ENCODE measurements at places on chromosomes 1 and 21.

DNA sequence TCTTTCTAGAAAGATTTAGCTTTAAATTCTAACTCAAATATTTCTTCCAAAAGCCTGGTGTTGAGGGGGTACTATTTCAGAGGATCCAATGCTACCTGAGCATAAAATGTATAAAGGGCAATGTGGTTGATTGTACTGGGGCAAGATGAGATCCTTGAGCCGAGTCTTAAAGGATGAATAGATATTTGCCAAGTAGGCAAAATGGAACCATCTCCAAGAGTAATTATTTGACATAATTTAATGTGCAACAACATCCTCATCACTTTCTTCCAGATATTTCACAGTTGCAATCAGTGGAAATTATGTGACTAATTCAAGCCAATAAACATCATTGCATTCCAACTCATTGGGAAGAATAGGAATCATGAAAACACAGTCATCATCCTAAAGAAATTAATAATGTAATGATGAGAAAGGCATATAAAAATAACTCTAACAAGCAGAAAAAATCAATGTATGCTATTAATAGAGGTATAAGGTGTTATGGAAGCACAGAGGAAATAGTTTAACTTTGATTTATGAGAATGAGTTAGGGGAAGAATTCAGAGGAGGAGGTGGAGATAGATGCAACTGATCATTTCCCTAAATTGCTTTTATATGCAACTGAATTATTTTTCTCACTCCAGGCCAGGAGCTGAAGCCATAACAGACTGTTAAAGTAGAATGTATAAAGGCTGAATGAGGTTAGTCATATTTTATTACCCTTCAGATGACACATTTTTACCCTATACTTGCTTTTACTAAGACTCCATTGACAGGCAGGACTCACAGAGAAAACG lies 30.0 kb upstream of the RGS4 start:
- DNase-seq, result no peak

GRCh38 chr1:214143006-214143992 lies 137.7 kb upstream of the SMYD2 start:
- no peak for DNase-seq

GRCh38 chr1:232438476-232438875 lies 191.5 kb downstream of the SIPA1L2 start:
- no peak for DNase-seq

- no peak for DNase-seq
These were observed 20.5 kb downstream of the ARID4B start for GRCh38 chr1:235307158-235308124.

DNA sequence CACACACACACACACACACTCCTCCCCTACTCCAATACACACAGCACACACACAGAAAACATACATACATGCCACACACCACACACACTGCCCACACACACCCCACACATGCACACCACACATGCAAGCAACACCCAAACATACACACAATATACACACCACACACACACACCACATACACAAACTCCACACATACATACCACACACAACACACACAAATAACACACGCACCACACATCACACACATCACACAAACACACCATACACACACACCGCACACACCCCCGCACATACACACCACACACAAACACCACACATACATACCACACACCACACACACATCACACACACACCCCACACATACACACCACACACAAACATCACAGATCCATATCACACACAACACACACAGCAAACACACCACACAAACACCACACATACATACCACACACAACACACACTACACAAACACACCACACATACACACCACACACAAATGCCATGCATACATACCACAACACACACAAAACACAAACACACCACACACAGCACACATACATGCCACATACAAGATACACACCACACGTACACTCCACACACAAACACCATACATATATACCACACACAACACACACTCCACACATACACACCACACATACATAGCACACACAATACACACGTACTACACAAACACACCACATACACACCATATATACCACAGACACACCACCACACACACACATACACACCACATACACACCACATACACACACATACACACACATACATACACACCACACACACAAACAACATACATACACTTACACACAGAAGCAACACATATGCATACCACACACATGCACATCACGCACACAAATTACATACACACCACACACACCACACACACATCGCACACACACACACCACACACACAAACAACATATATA lies 932 bp upstream of the RAB7B start:
- no peak for DNase-seq

DNA sequence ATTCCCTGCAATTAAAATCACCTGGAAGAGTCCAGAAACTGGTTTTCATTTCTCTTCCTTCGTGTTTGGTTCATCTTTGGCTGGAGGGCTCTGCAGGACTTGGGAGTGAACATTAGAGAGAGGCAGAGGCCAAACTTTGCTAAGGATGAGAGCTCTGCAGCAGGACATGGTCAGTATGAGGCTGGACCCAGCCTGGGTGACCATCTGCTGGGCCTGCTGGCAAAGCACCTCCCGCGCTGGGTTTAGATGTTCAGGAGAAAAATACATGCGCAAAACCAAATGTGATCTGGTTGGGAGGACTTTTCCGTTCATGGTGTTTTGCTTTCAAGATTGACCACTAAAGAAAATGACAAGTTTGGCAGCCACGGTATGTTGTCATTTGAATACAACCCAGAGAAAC lies 15.9 kb downstream of the KAZN start:
- no peak for DNase-seq

- DNase-seq, result peak; percentile 63
These were observed at the start of gene TFAP2E for GRCh38 chr1:35573198-35574124. TSS of gene TFAP2E (plus strand) at chr1:35573314. CDS start at chr1:35573578, 264 bp downstream.

DNA sequence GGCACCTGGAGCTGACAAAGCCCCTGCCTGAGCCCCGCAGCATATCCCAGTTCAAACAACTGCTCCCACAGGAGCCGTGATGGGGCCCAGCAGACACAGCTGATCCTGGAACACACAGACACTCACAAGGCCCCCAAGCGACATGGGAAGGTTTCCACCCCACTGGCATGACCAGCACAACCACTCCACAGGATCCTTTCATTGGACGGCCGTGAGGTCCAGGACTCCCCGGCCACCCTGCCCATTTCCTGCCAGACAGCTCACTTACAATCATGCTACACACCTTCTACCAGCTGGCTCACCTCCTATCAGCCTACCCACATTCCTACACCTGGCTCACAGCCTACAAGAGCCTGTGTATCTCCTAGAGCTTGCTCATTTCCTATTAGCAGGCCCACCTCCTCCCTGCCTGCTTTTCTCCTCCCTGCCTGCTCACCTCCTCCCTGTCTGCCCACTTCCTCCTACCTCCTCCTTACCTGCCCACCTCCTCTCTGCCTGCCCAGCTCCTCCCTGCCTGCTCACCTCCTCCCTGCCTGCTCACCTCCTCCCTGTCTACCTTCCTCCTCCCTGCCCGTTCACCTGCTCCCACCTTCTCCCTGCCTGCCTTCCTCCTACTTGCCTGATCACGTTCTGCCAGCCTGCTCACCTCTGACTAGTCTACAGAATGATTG lies 73.9 kb downstream of the MATN1 start:
- DNase-seq, result no peak

DNA sequence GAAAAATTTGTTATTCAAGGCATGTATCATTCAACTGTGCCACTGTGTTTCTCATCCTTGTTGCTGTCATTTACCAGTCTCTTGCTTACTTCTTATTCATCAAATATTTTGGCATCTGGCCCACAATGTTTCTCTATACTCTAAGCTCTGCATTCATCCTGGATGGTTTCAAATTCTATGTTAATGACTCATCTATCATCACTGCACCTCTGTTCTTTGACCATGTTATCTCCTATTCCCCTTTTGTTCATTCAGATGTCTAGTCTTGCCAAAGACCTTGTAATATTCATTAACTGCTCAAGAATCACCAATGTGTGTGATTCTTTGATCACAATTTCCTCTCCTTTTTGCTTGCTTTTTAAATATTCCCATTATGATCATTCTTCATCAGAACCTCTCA lies 54.6 kb upstream of the PRKACB start:
- DNase-seq, result peak; percentile 40

DNA sequence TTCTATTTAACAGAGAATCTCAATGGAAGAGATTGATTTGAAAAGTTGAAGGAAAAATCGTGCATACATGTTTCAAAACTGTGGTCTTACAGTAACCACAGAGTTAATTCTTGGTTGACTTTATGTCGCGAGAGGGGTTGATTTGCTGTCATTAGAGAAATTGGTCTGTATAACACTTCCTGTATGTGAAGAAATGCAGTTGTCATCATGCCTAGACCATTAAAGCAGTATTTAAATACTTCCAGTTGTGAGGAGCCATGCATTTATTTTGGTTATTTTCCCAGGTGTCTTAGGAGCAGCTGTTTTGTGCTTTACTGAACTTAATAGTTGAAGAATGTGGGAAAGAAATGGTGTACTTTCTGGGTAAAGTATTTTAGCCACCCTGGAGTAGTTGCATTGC lies 76.2 kb downstream of the NFIA start:
- no peak for DNase-seq

- no peak for DNase-seq
These were observed 122.1 kb downstream of the EDEM3 start for GRCh38 chr1:184632415-184633175.

- peak; percentile 81 for DNase-seq
These were observed 53.9 kb downstream of the CASQ2 start for GRCh38 chr1:115714572-115715141.

GRCh38 chr1:71054791-71055190 lies 7.2 kb upstream of the PTGER3 start:
- no peak for DNase-seq

DNA sequence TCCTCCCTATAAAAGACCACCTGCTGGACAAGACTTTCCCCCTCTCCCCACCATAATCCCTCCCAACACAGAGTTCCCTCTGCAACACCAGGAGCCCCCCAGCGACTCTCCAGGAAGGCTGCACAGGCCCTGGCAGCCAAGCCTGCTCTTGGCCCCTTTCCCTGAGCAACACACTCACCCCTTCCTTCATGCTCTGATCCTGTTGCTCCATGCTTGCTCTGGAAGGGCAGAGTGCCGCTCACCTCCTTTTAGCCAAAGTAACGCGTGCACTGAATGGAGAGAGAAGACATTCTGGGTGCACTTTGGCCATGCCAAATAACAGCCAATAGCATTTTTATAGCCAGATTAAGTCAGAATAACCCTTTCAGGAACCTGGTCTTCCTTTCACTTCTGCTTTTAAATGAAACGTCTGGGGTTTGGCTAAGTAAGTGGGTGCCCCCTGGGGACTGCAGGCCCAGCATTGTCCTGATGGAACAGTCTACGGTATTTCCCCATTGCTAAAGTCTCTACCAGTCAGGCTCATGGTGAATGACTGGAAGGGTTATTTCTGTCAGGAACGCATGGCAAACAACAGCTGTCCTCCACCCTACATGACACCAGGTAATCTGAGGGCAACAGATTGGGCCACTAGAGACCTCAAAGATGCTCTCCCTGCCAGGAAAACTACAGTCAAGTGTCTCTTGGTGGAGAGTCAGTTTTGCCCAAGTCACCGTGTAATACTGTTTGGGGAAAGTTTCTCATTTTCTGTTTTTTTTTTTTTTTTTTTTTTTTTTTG lies at the start of gene SLC2A5:
Gene SLC2A5, minus strand, starts transcription at position 310 of the 775 bp plus-strand sequence. Its CDS starts 99 bp downstream, at position 211.
- DNase-seq, result peak; percentile 85

DNA sequence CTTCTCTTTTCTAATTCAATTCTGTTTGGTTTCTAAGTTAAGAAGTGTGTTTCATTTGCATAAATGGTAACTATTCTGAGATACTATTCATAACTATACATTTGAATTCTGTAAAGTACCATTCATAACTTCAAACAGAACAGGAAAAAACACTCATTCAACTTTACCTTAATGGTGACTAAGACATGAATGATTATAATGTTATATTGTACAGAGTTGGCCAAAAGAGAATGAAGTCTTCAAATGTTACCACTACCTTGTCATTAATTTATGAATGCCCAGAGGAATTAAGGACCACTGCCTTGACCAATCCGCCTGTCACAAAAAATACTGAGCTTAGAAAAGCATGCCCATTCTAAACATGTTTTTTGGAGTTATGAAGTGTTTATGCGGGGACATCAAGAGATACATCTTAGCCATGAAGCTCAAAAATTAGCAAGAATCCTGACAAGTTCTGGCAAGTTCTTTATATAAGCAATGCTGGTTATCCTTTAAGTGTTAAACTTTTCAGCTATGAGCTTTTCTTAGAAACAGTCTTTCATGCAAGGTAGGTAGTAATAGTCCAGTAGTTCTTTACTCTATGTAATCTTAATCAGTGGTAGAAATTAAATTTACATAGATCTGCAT lies 7.9 kb downstream of the WASF2 start:
- no peak for DNase-seq

- no peak for DNase-seq
These were observed 1.2 kb downstream of the MAN1C1 start for GRCh38 chr1:25617625-25618432.

GRCh38 chr21:44598061-44598460 lies 2.3 kb upstream of the KRTAP10-7 start:
- no peak for DNase-seq

DNA sequence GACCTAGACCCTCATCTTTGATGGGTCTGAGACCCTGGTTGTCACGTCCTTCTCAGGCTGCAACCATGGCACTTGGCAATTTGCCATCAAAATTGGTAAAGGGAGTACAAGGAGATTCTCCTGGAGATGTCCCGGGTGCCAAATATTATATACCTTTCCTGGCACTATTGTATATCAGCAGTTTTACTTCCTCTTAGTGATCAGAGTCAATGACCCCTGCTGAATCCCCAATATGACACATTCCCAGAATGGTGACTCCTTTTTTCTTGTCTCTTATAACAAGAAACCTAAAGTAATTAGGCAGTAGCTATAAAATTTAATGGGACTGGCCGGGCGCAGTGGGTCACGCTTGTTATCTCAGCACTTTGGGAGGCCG lies 39.6 kb upstream of the CDC42BPA start:
- DNase-seq, result no peak

GRCh38 chr1:247241691-247242090 lies 14.2 kb upstream of the VN1R5 start:
- no peak for DNase-seq

DNA sequence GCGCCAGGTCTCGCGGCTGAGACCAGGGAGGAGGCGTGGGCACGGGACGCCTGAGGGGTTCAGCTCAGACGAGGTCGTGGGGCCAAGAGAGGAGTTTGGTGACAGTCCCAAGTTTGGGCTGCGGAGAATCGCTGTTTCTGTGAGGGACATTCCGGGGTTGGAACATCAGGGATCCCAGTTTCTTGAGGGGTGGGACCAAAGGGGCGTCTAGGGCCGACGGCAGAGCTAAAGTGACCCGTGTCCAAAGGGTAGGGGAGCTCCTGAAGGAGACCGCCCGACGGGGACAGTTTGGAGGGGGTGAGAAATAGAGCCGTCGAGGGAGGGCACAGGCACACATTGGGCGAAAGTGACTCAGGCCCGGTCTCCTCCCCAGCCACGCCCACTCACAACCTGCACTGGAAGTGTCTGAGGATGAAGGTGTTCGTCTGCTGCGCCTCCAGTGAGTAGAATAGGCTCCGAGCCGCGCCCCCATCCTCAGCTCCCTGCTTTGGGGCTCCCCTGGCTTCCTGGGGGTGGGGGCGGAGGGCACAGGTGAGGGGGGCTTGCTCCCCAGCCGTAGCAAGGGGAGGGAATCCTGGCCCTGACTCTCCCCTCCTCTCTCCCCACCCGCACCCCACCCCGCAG lies 7.0 kb downstream of the EFNA3 start:
- no peak for DNase-seq

GRCh38 chr1:192766876-192767275 lies 42.0 kb upstream of the RGS2 start:
- no peak for DNase-seq

- no peak for DNase-seq
These were observed 32.4 kb downstream of the SPTA1 start for GRCh38 chr1:158654086-158654485.

GRCh38 chr1:17908945-17909344 lies 153.8 kb downstream of the ACTL8 start:
- DNase-seq, result no peak
